Heart right ventricle (tissue), 16 donors: ENCODE measurements at places on chromosomes 11 and 22. TPM values are rescaled to one million over a fixed set of nuclear protein-coding genes. Genes with fewer than 3 reads are reported as not detected.
A peak's percentile ranks its signal among the peaks of the same experiment; 100 is the strongest.

The SCGB1C1 gene
- not detected for total RNA-seq

The CALCA gene
- total RNA-seq, result 0.44 TPM

The PYGM gene
- 183 TPM for total RNA-seq

The OR51E2 gene
- total RNA-seq, result not detected

The SPDYC gene
- total RNA-seq, result not detected

The CLDN5 gene
- total RNA-seq, result 29.4 TPM

The BIRC3 gene
- 3.4 TPM for total RNA-seq

DNA sequence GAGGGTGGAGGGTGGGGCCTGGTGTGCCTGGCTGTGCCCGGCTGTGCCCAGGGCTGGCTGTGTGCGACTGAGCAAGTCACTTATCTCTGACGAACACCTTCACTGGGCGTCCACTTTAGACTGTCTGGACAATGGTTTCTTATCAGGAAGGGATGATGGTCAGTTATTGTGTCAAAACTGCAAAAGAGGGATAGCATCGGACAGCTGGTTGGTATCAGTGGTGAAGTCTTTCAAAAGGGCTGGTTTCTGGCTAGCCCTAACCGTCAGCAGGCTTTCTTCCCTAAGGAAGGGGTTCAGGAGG is 4.1 kb upstream of the MGAT3 start:
- no peak for DNase-seq

- no peak for DNase-seq
Measured at GRCh38 chr11:75896843-75897419, 81.9 kb downstream of the UVRAG start.

GRCh38 chr11:73388265-73389133 is 12.3 kb downstream of the RELT start:
- DNase-seq, result no peak

DNA sequence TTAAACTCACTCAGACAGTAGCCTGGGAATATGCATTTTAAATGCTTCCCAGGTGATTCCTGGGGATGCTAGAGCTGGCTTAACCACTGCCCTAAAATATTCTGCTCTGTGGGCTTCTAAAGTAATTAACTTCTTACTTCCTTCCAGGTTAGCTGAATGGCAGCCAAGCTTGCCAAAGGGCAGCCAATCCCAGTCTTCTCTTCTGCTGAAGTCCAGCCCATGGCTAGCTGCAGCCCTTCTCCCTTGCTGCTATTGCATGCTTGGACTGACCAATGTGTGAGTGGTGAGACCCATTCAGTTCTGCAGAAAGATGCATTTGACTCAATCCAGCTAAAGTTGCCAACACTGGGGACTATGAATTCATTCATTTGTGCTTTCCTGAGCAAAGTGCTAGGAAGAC is 411.9 kb downstream of the SOX6 start:
- no peak for DNase-seq

- DNase-seq, result no peak
Measured at GRCh38 chr11:79232346-79232745, 208.5 kb downstream of the TENM4 start.

GRCh38 chr11:68677432-68677831 is 6.9 kb upstream of the GAL start:
- DNase-seq, result peak; percentile 61

- no peak for DNase-seq
Measured at GRCh38 chr11:121122328-121122727, 21.3 kb downstream of the TECTA start.

GRCh38 chr11:84003181-84003580 is 717.0 kb upstream of the CCDC90B start:
- no peak for DNase-seq

DNA sequence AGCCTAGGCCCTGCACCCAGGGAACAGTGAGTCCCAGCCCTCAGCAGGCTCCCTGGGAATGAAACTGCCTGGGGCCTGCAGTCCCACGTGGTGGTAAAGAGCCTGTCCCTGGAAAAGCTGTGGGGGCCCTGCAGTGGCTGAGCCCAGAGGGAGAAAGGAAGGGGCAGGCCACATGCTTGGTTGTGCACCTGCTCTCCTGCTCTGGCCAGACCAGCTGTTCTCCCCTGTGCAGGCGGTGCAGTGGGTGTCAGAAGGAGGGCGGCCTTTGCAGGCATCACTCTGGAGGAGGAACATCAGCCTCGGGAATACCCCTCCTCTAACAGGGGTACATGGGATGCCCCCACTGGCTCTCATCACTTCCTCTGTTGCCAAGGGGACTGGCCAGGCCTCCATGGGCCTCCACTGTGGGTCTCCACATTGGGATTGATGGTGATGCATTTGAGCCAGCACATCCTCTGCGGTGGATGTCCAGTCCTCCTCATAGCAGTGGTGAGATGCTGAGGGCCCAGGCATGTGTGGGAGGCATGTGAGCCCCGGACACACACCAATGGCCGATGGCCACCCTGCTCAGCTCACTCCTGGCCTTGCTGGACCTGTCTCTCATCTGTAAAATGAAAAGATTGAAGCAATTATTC is 690.4 kb downstream of the BRD1 start:
- DNase-seq, result no peak

GRCh38 chr22:33747576-33748180 is 172.6 kb downstream of the LARGE1 start:
- DNase-seq, result no peak

DNA sequence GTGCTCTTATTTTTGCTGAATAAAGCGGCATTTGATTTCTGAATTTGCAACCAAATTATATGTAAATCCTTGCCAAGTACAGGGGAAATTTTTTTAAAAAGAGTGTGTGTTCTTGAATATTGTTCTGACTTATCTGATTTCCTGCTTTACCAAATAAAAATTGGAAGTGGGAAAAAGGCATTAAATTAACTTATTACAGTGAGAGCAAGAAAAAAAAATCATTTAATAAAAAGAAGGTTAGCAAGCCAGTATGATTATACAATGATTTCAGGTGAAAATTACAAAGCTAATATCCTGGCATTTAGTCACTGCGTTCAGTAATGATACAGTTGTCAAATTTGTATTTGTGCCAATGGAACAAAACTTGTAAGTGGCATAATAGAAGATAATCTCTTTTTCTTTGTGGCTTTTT is 82.1 kb upstream of the PPARA start:
- no peak for DNase-seq

DNA sequence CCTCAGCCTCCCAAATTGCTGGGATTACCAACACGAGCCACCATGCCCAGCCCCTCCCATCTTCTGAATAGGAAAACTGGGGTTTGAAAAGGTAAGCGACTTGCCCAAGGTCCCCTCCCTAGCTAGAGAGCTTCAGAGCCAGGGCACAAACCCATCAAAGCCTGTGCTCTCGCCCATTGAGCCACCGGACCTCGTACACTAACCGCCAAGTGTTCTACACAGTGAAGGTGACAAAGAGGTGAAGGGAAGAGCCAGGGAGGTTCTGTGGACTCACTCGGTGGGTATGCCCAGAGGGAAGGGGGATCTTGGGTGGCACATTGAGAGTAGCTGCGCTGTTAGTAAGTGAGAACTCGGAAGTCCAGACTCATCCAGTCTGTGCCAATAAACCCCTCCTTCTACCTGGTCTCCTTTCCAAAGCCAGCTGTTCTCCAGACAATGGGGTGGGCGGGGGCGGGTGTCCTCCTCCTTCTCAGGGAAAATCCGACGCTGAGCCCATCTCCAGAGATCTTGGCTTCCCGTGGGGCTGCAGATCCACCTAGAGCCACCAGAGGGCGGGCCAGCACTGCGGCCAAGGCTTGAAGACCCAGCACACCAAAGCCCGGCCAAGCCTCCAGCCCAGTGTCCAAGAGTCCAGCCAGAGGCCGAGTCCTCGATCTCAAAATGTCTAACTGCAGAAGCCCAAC is 3.2 kb upstream of the RTN4RL2 start:
- DNase-seq, result peak; percentile 90

GRCh38 chr11:125170510-125171031 is 6.0 kb downstream of the PKNOX2 start:
- peak; percentile 80 for DNase-seq

- DNase-seq, result no peak
Measured at GRCh38 chr11:35288817-35289541, 130.4 kb downstream of the SLC1A2 start.

DNA sequence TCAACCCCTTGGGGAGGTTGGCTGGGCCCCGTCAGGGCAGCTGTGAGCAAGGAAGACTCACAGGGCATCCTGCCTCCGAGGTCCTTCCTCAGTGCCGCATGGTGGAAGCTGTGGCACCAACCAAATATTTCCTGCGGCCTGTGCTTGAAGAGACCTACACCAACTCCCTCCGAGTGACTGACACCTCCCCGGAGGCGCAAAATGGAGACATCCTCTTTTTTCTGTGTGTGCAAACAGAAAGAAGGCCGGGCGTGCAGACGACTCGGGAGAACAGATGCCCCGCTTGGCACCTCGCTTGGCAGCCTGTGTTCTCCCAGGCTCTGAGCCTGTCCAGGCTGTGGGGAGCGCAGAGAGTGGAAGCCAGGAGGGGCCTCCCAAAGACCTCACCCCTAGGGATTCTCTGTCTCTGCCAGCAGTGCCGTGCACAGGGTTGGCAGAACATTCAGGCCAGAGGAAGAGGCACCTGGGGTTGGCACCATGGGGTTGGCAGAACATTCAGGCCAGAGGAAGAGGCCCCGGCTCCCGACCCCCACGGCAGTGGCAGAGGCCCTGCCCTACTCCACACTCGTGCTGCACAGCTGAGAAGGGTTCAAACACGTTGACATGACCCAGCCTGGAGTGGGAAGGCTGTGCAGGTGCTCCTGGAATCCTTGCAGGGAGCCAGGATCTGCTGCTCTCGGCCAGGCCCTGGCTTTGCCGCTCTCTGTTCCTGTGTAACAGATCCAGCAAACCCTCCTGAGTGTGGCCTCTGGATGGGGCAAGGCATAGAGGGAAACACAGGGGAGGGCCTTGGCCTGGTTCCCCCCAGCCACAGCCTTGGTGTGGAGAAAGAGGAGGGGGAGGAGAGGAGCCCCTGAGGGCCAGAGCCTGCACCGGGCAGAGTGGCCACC is 805.5 kb downstream of the BRD1 start:
- no peak for DNase-seq

DNA sequence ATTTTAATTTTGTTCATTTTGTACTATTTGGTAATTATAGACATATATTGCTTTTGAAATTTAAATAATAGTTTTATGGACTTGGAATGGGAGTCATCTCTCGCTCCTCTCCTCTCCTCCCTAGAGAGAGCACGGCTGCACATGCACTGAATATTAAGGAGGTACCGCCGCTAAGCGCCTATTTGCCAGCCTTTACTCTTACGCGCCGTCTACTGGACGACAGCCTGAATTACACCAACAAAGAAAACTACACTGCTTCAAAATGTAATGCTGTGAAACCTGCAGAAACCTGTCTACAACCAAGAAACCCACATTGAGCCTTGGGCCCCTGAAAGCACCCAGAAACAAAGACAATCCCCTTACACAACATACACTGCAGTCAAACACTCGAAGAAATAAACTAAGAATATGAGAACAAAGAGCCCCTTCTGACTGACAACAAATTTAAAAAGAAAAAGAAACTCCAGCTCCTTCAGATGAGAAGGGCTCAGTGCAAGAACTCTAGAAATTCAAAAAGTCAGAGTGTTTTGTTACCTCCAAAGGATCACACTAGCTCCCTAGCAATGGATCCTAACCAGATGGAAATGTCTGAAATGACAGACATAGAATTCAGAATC is 737.2 kb downstream of the LRRC4C start:
- DNase-seq, result no peak

GRCh38 chr11:35126000-35126878 is 12.7 kb upstream of the CD44 start:
- no peak for DNase-seq

- no peak for DNase-seq
Measured at GRCh38 chr22:45584121-45584570, 81.5 kb downstream of the FBLN1 start.

DNA sequence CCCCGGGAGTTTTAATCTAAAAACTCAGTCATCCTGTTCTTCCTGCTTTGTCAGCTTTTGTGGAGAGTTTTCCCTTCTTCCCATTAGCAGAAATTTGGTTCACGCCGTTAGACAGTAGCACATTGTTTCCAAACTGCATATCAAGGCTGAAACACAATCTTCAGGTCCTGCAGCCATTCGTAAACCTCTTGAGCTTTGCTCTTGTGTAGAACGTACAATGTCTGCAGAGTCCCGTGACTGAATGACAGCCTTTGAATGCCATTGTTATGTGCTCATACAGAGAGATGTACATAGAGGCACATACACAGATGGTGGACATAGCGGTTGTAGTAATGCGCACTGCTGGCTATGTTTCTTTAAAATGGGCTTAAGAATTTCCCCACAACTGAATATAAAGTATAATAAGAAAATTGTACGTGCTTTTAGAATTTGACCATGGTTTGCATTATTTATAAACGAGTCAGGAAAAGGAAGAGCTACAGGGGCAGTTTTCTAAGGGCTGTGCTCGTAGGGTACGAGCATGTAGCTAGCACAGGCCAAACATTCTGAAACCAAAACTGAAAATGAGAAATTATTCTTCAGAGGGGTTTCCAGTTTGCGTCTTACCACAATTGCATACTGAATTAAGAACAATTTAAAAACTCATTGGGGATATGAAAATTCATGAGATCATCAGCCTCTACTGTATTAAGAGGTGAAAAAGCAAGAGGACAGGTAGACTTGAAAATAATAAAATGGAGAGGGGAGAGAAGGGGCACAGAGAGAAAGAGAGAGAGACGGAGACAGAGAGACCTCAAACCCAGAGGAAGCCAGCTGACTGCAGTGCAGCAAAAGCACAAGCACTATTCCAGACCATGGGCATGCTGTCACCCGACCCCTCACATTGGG is 310.1 kb downstream of the CADM1 start:
- no peak for DNase-seq

DNA sequence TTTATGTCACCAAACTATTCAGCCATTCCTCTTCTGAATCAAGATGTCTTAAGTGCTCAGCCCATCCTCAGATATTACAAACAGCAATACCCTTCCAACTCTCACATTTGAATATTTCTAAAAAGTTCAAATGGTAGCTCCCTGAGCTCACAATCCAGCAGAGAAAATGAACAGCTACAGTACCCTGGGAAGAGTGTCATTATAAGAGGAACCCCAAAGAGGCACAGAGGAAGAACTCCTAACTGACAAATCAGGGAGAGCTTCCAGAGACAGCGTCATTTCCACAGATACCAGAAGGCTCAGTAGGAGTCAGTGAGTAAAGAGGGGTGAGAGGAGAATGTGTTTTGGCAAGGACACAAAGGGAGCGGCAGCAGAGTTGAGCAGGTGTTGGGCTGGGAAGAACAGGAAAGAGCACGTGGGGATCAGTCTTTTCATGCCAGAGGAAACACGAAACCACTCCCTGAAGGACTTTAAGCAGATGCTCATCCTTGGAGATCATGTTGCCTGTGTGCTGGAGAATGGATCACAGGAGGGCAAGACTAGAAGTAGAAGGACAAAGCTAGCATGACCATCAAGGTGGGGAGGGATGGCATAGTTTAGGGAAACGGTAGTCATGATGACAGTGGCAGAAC is 4.3 kb downstream of the CLTCL1 start:
- no peak for DNase-seq

GRCh38 chr22:24953384-24954113 is 1.0 kb downstream of the KIAA1671 start:
- DNase-seq, result peak; percentile 60

DNA sequence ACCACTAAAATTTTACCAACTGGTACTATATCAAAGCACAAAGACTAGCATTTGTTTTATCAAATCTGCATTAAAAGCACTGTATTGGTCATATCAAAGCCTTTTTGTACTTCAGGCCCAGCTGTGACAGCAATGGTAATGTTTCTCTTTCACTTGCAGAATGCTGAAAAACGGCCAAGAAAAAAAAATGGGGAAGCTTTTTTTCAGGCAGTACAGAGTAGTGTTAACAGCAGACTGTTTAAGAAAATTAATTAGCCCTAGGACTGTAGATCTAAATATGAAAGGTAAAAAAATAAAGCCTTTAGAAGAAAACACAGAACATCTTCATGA is 33.3 kb downstream of the DENND5A start:
- peak; percentile 33 for DNase-seq

GRCh38 chr11:130369141-130369691 is 54.5 kb upstream of the ZBTB44 start:
- peak; percentile 17 for DNase-seq
